ENCODE measurements at places on chromosomes 6 and 20. TPM values are rescaled to one million over a fixed set of nuclear protein-coding genes. Genes with fewer than 3 reads are reported as not detected.

The BMP2 gene
- not detected for total RNA-seq

The TMEM244 gene
- total RNA-seq = not detected

The ASIP gene
- not detected for total RNA-seq

The BTN1A1 gene
- not detected for total RNA-seq

The LTA gene
- total RNA-seq = 110 TPM

The HSPA12B gene
- not detected for total RNA-seq

The DDO gene
- not detected for total RNA-seq

Data from naive thymus-derived CD4-positive, alpha-beta T cell (primary cell).